NCI-H526 (cell line): ENCODE measurements at places on chromosomes 16 and 17.
A peak's percentile ranks its signal among the peaks of the same experiment; 100 is the strongest.

DNA sequence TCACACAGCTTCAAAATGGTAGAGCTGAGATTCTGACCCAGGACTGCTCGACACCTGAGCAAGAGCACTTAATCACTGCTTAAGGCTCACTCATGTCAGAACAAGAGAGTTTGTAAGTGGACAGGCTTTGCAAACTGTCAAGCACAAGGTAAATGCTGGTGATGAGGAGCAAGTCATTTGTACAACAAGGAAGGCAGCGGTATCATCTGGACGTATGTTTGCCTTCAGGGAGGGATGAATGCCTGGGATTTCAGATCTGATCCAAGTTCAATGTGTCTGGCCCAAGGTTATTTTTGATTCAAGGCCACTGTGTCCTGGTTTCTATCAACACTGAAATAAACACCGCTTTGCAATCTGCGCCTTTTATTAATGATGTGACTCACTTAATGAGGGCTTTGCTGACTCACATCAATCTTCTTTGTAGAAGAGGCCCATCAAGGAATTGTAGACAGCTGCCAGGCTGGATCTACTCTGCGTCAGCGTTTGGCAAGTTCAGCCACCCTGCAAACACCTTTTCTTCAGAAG is 174.4 kb upstream of the HS3ST3A1 start:
- no peak for DNase-seq

DNA sequence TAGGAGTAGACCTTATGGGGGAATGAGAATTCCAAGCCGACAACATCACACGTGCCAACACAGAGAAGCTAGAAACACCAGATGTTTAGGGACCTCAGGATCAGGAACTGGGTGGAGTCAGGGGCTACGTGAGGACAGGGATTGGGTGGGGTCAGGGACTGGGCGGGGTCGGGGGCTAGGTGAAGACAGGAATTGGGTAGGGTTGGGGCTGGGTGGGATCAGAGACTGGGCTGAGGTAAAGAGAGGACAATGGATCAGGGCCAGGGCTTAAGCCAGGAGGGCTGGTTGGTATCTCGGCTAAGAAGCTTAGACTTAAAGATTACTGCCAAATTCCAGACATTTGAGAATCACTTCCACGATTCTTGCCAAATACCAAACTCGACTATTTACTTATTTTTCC is 11.6 kb downstream of the TEKT5 start:
- no peak for DNase-seq

DNA sequence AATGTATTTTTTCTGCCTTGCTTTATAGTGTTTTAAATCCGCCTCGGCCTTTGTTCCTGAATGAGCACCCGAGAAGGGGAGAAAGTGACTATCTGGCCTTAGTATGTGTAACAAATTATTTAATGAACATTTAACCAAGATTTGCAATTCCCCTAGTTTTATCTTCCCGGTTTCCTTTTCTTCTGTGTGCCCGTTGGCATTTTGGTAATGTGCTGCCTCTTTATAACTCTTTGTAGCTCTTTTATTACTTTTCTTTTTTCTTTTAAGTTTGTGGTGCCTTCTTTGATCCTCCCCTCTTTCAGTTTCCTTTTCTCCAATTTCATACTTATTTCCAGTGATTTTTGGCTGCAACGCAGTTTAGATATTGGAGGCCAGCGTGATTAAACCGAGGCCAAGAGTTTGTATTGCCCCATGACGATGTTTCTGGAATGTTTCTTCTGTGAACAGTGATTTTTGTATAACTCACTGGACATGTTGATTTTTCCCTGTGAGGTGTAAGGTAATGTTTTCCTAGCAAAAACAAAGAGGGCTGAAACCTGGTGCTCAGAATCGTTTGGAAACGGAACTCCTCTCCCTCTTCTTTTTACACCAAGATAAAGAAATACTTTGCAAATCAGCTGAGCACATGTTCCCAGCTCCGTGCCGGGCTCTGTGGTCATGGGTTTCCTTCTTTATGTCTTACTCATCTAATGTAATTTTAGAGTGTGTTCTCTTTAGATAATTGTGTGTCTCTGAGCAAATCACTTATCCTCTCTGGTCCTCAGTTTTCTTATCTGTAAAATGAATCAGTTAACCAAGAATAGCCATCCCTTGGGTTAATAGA is 344.3 kb downstream of the WWOX start:
- no peak for DNase-seq

- no peak for DNase-seq
These were observed 1.7 kb downstream of the SMTNL2 start for GRCh38 chr17:4586043-4586442.

DNA sequence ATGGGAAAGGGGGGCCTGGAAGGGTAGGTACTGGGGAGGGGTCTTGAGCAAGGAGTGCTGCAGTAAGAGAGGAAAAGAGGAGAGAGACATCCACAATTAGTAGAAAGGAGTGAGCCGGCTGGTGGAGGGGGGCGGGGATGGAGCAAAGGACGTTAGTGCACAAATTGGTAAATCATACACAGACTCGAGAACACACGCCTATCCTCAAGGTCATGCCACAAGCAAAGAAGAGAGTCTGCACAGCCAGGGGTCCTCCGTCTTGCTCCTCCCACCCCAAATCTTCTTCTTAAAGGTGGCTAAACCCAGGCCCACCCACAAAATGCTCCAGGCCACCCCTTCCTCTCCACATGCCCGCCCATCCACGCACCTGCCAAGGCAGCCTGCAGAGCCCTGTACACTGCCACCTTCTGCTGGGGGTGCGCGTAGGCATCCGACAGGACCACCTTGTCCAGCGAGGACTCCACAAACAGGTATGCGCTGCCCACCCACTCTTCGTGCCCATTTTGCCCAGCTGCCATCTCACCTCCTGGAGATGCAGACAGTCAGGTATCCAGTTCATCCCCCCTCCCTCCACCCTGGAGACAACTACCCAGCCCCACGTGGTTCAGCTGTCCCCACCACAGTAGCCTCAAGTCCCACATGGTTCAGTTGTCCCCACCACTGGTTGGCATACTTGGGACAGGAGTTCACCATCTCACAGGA is 3.4 kb downstream of the TRADD start:
- DNase-seq = no peak

GRCh38 chr17:78766743-78767294 is 15.3 kb downstream of the CYTH1 start:
- no peak for DNase-seq

- peak; percentile 14 for DNase-seq
These were observed 504.9 kb upstream of the HSBP1 start for GRCh38 chr16:83302853-83303252.

DNA sequence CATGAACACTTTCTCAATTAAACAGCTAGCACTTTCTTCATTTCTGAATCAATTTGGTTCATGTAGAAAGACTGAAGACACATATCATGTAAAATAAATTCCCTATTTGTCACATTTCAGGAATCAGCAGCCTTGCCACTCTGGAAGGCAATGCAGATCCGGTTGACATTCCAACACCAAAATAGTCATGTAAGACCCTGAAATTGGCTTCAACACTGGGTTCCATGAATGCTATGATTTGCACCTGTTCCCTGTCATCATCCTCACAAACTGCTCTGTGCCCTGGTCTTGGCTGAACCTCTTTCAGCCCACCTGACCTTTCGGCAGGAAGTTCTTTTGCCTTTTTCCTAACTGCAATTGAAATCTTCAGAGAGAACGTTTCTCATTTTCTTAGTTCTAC is 156.9 kb downstream of the CDH8 start:
- DNase-seq = no peak

- DNase-seq = no peak
These were observed 12.6 kb downstream of the GRB7 start for GRCh38 chr17:39750131-39751015.

DNA sequence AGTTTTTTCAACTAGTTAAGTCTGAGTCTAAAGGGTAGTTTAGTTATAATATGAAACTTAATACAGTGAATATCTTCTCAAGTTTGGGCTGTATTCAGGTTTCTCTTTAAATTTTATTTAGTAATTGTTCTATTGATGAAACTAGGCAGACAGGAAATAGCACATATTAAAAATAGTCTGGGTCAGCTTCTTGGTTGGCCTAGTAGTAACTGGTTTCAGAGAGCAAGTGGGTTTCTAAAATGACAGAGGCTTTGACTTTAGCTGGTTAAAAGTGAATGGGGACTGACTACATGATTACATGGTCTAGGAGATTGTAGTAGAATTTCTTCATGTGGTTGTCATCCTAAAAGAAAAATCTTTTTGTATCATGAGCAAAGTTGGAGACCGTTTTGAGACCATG is 46.8 kb downstream of the OMG start:
- no peak for DNase-seq

- no peak for DNase-seq
These were observed 410.6 kb downstream of the HS3ST4 start for GRCh38 chr16:26102369-26102768.

DNA sequence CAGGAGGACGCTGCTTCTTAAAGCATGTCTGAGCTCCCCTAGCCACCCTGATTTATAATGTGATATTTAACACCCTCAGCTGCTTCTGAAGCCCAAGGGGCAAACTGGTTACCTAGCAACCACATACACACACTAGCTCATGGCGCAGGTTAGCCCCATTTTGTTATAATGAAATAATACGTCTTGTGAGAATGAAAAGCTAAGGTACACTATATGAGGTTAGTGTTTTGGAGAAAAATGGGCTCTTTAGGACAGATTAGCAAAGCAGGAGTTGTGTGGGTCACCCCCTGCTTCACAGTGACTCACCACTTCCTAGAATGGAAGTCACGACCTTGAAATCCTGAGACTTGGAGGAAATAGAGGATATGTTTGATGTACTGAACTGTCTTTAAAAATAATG is 404.8 kb upstream of the HSBP1 start:
- DNase-seq = peak; percentile 18

DNA sequence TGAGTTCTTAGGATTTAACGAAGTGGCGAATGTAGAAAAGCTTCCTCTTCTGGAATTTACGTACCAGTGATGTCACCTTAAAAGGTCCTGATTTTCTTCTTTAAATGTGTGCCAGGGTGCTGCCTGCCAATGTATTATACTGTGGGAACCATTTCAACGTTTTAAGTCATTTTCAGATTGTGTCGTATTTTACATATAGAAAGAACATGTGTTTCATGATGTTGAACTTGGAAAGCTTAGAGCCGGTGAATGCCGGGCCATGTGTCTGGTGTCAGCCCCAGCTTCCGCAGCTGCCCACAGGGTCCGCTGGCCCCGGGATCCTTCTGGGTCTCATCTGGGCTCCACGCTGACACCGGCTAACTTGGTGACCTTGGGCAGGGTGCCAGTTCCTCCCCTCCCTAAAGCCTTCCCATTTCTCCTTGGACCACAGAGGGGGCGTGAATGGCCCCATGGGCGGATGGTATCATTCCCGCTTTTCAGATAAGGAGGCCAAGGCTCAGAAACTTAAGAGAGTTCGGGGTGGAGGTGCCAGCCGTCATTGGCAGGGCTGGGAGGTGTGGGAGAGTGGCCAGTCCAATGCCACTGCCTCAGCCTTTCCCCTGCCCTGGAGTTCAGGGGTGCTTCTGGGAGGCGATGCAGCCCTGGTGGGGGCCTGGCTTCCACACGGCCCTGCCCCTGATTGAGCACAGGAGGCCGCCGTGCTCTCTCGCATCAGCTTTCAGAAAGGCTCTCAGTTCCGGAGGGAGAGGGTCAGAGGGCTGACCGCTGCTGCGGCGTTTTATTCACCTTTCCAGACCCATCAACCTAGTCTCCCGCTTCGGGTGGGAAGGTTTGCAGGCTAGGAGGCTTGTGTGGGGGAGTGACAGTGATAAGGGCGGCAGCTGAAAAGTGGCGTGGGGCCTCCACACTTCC is 68.8 kb upstream of the CIBAR2 start:
- DNase-seq = no peak

- no peak for DNase-seq
These were observed 64.1 kb downstream of the TIMM22 start for GRCh38 chr17:1060991-1061390.

- DNase-seq = no peak
These were observed 71.3 kb upstream of the NOL11 start for GRCh38 chr17:67646472-67646871.

- DNase-seq = no peak
These were observed 232.9 kb downstream of the UTP18 start for GRCh38 chr17:51493206-51493605.
